ENCODE measurements at places on chromosomes 5 and 9. TPM values are rescaled to one million over a fixed set of nuclear protein-coding genes. Genes with fewer than 3 reads are reported as not detected.

Gene PCDHGA3
- not detected for total RNA-seq

GRCh38 chr5:68658810-68659372 is 434.9 kb upstream of the SLC30A5 start:
- DNase-seq, result no peak

Gene TTC39B
- total RNA-seq, result 1.5 TPM

Gene LCN15
- total RNA-seq, result not detected

DNA sequence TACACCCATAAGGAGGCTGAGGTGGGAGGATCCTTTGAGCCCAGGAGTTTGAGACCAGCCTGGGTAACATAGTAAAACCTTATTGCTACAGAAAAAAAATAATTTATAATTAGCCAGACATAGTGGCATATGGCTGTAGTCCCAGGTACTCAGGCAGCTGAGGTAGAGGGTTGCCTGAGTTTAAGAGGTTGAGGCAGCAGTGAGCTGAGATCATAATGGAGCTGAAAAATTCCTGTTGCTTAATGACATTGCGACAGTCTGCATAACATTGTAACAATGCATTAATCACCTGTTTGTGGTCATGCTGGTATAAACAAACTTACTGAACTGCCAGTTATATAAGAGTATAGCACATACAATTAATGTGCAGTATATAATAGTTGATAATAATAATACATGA is 214.2 kb downstream of the TRIM32 start:
- DNase-seq, result peak; percentile 4

- no peak for DNase-seq
These were observed 33.0 kb downstream of the ZDHHC11B start for GRCh38 chr5:751496-751895.

- no peak for DNase-seq
These were observed 370.8 kb downstream of the NFIB start for GRCh38 chr9:13943176-13943575.

DNA sequence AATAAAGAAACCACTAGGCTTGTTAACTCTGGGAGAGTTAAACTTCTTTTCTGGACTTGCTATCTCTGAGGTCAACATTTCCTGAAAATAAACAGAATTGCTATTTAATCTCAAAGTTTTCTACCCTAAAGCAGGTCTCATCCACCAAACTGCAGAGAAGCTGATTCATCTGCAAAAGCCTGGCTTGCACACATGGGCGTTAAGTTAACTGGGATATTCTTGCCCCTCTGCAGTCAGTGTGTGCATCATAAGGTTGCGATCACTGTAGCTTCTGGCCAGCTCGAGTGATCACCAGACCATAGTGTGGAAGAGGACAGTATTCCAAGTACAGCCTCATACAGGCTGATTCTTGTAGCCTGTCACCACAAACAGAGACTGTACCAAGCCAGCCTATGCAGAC is 99.2 kb downstream of the SPOCK1 start:
- no peak for DNase-seq

Gene FCN1
- not detected for total RNA-seq

Gene SLF1
- 27.8 TPM for total RNA-seq

DNA sequence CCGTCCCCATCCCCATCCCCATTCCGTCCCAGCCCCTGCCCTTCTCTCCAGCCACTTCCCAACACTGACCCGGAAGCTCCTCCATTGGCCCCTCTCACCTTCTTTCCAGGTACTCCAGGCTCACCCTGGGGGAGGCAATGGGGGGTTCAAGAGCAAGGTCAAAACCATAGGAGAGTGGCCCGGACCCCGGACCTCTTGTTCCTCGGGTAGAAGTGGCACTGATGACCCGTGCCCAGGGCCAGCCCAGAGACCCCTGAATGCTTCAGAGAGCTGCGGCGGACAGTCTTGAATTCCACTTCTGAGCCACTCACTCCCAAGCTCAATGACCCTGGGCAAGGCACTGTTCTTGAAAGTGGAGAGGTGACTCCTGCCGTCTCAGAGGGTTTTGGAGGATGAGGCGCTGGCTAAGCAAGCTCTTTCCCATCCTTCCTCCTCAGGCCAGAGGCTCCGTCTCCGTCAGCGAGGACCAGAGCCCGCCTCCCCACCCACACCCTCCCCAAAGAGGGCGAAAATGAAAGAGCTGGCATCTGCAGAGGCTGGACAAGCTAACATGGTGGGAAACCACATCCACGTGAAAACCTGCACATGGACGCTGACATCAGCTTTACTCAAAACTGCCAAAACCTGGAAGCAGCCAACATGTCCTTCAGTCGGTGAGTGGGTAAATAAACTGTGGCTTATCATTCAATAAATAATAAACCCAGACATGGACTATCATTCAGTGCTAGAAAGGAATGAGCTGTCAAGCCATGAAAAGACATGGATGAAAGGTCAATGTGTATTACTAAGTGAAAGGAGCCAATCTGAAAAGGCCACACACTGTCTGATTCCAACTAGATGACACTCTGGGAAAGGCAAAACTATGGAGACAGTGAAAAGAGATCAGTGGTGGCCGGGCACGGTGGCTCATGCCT is 27.3 kb upstream of the PHYKPL start:
- DNase-seq, result no peak

- no peak for DNase-seq
These were observed 102.0 kb downstream of the CARTPT start for GRCh38 chr5:71821029-71821428.

Gene TOR4A
- total RNA-seq, result 28.9 TPM

GRCh38 chr9:82208741-82209450 is 220.3 kb downstream of the SPATA31D1 start:
- DNase-seq, result peak; percentile 36

Gene MTRR
- 64.9 TPM for total RNA-seq

- DNase-seq, result no peak
These were observed 39.8 kb upstream of the TLE1 start for GRCh38 chr9:81729135-81729534.

GRCh38 chr5:77210964-77211690 is 647 bp downstream of the PDE8B start:
- peak; percentile 63 for DNase-seq

DNA sequence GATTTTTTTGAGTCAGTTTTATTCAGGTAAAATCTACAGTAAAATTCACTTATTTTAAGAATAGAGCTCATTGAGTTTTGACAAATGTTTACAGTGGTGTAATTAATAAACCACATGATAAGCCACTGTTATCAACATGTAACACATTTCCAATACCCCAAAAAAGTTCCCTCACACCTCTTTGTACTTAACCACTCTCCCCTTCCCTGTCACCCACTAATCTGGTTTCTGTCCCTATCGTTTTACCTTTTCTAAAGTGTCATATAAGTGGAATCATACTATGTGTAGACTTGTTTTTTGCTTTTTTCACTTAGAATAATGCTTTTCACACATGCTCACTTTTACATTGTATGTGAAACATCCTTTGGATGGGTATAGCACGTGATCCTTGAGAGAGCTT is 127.2 kb downstream of the KDM4C start:
- no peak for DNase-seq

- DNase-seq, result peak; percentile 83
These were observed 49.9 kb downstream of the SHB start for GRCh38 chr9:38018958-38019602.

DNA sequence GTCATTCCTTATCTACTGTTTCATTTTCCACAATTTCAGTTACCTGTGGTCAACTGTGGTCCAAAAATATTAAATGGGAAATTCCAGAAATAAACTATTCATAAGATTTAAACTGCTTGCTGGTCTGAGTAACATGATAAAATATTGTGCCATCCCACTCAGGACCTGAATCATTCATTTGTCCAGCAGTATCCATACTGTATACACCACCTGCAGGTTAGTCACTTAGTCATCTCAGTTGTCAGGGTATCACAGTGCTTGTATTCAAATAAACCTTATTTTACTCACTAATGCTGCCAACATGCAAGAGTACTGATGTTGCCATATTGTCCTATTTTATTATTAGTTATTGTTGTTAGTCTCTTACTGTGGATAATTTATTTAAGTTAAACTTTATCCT is 139.7 kb downstream of the FBXO4 start:
- peak; percentile 83 for DNase-seq

DNA sequence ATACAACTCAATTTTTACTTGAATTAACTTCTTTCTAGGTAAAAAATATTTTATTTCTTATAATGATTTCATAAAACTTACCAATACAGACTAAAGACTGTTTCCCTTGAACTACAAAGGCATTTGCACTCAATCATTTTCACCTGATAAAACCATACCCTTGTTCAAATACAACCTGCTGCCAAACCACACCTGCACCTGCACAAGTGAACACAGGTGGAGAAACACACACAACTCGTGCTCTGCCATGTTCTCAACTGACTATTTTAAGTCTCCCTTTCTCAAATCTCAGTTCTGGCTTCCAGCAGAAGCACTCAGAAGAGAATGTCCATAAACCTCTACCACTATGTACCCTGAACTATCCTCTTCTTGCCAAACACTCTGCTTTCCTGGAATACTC is 1892.1 kb downstream of the MAT2B start:
- no peak for DNase-seq

Gene PCDHGA2
- not detected for total RNA-seq

DNA sequence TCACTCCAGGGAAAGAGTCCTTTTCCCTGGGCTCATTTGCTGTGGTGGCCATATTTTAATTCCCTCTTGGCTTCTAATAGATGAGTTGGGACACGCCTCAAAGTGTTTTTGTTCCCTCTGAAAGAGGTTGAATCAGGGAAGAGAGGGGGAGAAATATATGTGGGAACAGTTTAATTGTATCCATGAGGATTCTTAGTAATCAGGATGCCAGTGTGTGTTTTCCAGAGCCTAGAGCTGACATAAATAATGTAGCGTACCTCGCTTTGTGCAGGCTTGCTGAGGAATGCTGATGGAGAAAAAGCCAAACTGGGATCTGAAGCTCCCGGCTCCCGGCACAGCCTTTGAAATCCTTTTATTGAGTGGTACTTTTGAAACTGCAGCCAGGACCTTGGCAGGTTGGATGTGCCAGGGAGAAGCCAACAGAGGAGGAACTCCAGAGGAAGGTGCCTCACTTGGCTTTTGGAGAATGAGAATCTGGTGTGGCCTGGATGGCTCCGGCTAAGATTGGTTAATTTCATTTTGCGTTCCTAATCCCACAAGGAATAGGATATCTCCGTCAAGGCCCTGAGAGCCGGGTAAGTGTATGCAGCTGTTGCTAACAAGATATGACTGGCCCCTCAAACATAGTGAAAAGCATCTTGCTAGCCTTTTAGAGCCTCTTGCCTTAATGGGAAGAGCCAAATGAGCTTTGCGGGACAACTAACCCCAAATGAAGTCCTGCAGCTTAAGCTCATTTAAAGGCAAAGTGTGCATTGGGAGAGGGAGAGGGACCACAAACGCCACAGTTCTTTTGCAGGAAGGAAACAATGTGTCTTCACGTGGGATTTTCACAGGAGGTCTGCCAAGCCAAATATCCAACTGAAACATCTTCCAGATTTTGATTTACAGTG is 471.1 kb upstream of the WWC1 start:
- DNase-seq, result no peak

All from PC-3 (cell line).